ENCODE measurements at places on chromosomes 2 and 18.

DNA sequence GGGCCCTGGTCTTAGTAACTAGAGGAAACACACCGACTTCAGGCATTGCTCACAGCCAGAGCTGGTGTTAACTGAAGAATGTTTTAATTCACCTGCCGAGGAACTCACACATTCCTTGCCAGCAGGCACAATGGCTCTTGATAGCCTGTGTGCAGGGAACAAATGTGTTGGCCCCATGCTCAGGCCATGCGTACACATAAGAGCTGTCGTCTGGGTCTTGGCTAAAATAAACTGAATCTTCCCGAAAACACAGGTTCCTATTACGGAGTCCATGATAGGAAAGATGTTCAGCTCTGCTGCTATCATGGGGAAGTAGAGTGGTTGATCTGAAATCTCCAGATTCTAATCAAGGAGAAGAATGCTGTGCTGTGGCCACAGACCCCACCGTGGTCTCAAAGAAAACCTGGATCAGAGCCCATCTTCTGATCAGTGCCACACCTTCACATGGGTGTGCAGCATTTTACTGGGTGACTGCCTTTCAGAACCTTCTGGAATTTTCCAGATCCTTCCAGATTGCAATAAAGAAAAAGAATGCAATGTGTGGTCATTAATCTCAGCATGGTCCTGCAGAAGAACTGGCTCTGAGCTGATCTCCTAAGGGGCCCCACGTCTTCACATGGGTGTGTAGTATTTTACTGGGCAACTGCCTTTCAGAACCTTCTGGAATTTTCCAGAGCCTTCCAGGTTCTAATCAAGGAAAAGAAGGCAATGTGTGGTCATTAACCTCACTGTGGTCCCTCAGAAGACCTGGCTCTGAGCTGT is 17.2 kb downstream of the MBP start:
- DNase-seq: no peak

DNA sequence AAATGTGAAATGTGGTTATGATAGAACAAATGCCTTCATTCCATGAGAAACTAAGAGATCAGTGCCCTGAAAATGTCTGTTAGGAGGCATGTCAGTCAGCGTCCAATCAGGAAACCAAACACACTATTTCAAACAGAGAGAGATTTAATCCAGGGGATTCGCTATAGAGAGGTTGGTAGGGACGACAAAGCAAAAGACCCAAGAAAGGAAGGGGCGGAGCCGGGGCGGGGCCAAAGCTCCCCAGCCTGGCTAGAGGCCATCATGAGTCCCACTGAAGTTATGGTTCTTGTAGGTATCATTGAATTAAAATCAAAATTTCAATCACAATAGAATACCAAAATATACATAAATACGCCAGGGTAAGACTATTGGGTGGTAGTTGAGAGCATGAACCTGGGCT is 32.9 kb upstream of the RNF149 start:
- no peak for DNase-seq

DNA sequence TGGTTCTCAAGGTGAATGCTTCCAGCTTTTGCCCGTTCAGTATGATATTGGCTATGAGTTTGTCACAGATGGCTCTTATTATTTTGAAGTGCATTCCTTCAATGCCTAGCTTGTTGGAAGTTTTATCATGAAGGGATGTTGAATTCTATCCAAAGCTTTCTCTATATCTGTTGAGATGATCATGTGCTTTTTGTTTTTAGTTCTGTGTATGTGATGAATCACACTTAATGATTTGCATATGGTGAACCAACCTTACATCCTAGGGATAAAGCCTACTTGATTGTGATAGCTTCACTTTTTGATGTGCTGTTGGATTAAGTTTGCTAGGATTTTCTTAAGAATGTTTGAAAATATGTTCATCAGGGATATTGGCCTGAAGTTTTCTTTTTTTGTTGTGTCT is 112.1 kb downstream of the MBD2 start:
- no peak for DNase-seq

DNA sequence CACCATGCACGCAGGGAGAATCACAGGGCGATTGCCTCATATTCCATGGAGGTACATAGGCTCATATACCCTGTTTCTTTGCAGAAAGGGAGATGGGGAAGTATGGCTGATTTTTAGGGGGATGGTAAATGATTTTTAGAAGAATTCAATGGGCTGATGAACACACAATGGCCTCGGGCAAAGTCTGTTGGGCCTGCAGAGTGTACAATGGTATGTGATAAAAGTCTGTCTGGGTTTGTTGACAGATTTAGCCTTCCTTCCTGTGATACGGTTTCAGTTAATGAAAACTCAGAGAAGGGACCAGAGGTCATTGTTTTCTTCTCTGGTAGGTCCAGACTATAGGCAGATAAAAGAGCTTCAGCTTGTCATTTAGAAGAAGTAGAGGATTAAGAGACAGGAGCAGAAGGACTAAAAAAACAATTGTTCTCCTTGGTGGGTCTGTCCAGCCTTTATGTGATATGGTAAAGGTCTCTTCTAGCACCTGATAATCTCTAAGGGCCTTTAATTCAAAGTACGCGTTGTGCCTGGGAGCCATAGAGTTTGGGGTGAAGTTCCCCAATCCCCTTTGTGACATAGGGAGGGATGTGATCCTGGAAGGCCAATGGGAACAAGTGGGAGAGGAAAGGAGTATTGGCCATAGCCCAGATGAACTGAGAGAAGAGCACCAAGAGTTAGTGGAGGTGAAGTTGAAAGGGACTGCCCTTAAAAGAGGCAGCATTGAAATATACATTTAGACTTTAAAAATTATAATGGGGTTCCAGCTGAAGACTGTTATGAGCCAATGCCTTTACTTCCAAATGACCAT is 107.5 kb upstream of the SERPINE2 start:
- no peak for DNase-seq

- DNase-seq: no peak
These were observed 26.8 kb downstream of the RHBDD1 start for GRCh38 chr2:226862623-226863022.

DNA sequence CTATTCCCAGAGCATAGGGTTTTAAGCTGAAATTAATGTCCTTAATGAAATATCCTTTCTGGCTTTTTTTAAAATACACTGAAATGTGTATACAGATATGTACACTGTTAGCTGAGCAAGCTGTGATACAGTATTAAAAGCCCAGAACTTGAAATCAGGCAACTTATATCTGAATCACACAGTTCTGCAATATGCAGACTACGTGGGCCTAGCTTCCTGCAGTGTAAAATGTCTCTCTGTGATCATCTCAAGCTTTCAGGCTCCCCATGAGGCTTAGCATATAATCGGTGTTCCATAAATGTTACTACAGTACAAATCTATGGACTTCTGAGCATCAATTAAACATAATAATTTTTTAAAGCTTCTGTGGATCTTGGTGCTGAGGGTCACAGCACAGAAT is 8.2 kb downstream of the FBXO15 start:
- DNase-seq: no peak

- DNase-seq: no peak
These were observed 405.4 kb downstream of the SETBP1 start for GRCh38 chr18:45085916-45086624.

DNA sequence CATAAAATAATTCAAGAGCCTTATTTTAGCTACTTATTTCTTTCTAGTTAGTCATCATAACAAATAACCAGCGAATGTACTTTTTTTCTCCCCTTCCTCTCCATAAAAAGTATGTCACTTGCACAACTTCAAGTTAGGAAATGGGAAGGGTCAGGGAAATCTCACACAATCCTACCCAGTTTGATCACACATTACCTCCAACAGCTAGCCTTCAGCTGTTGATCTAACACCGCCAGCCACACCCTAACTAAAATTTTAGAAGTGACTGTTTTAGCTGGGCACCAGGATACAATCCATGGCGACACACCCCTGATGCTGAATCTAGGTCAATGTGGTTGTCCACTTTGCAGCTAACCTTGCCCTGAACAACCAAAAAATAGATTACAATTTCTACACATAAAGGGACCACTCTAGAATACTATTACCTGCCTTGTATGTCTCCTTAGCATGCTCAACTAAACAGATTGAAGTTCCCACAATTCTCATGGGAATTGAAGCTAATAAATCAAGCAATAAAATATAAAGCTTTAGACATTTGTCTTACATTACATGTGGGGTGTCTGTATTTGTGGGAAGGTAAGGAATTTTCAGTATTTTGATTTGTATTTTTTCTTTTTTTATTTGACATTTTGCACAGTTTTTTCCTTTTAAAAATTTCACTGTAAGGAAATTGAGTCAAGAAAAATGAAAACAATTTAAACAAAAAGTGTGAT is 7.3 kb upstream of the COL3A1 start:
- DNase-seq: no peak

DNA sequence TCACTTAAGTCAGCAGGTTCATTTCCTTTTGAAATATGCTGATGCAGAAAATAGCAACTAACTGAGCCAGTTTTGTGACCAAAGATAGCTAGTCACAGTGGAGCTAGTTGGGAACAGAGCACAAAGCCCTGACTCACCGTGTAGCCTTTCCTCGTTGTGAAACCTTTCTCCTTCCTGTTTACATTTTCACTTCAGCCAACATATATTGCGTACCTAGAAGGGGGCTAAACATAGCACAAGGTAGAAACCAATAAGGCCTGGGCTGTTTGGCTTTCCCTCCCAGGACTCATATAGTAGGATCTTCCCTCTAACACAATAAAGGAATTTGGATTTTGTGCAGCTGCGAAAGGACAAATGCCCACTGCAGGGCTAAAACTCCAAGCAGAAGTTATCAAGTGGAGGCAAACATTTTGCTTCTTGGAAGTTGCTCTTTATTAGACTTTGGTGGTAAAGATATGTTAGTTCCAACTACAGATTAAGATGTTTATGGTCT is 24.5 kb upstream of the LPIN2 start:
- DNase-seq: no peak

GRCh38 chr2:33069894-33070651 is 123.3 kb downstream of the LTBP1 start:
- peak; percentile 39 for DNase-seq

DNA sequence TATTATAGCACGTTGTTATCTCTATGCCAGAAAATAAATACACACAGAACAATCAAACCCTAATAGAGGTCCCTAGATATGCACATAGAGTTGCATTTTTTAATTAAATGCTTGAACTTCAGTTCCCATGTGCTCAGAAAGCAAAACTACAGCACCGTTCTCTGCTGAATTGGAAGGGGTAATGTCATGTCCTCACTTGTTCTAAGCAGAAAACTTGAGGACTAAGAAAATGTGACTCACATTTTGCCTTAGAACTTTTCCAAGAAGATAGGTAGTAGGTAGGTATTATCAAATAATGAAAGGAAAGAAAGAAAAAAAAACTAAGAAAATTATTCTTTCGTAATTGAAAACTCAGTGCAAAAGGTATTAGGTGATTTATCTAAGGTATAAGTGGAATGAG is 607.3 kb downstream of the ERBB4 start:
- no peak for DNase-seq

DNA sequence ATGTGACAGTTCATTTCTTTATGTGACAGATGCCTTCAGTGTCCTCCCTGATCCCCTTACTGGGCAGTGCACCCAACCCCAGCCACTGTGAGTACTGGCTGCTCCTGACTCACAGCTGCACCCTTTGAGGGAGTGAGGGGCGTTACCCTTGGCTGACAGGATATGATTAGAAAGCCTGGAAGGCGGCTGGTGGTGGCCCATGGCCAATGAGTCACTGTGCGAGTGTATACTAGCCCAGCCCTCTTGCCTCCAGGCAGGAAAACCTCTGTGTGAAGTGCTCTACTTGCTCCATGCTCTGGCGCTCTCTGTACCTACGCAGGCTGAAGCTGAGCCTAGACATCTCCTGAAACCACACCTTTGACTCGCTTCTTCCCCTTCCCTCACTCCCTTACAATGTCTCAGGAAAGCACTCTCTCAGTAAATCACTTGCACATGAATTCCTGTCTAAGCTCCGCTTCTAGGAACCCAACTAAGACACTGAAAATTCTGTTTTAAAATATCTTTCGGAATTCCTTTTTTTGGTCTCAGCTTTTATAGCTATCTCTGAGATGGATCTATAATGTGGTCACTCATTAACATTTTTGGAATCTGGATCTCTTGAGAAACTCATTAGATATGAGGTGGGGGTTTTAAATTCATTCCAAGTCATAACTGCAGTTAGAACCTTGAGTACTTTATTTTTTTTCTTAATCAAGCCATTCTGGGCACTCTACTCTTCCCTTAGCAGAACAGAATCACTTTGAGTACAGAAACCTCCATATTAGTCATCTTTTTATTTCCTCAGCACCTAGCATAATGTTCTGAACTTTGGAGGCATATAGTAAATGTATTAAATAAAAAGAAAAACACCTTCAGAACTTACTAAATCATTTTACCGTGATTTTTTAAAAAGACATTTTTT is 25.3 kb upstream of the STAM2 start:
- DNase-seq: no peak

Measured in head of caudate nucleus (tissue), 42 donors.